ENCODE measurements at places on chromosomes 13 and 19.

- DNase-seq = no peak
These were observed 2.7 kb downstream of the ZNF709 start for GRCh38 chr19:12481781-12482508.

GRCh38 chr13:77565635-77566034 lies 30.1 kb downstream of the SCEL start:
- DNase-seq = no peak

- DNase-seq = no peak
These were observed 300.4 kb downstream of the DLEU7 start for GRCh38 chr13:50543141-50543540.

- no peak for DNase-seq
These were observed 214.8 kb downstream of the LMO7 start for GRCh38 chr13:75850916-75851315.

DNA sequence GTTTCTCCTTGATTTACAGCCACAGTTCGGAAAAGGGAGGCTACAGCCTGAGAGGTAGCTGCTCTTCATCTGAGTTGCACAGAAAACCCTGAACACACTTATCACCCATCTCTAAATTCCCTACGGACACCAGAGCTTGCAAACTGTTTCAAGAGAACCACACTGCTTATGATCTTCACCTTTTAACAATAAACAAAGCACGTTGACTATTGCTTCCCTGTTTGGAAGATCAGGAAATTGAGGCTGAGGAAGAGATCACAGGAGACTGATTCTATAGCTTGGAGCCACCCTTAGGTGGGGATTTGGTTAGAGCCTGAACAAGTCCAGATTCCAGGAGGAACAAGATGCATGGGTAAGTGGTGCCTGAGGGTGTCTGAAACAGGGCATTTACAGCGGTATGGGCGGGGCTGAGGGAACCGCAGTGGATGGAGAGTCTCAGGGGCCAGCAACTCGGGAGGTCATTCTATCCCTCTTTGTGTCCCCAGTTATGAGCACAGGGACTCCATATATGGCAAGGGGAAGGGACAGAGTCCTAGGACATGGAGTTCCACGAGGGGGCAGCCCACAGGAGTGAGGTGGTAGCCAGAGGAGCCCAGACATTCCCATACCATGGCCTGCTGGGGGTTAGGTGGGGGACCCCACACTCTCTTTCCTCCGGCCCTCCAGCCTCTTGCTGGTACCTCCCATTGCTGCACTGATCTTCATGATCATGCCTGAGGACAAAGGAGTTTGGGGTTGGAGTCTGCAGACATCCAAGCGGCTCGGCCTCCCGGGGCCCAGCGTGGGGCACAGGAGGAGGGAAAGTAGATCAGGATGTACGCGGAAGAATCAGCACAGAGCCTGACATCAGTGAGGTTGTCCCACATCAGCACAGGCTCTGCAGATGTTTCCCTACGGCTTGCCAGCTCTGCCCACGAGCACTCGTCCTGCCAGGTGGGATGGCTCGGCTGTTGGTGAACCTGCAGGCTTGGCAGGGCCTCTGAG lies 162.3 kb upstream of the ZNF536 start:
- DNase-seq = no peak

Measured in NCI-H187 (cell line).